CD4-positive, alpha-beta T cell treated with Interleukin-4 for 4 hours (primary cell): ENCODE measurements at places on chromosomes 7 and 10.

DNA sequence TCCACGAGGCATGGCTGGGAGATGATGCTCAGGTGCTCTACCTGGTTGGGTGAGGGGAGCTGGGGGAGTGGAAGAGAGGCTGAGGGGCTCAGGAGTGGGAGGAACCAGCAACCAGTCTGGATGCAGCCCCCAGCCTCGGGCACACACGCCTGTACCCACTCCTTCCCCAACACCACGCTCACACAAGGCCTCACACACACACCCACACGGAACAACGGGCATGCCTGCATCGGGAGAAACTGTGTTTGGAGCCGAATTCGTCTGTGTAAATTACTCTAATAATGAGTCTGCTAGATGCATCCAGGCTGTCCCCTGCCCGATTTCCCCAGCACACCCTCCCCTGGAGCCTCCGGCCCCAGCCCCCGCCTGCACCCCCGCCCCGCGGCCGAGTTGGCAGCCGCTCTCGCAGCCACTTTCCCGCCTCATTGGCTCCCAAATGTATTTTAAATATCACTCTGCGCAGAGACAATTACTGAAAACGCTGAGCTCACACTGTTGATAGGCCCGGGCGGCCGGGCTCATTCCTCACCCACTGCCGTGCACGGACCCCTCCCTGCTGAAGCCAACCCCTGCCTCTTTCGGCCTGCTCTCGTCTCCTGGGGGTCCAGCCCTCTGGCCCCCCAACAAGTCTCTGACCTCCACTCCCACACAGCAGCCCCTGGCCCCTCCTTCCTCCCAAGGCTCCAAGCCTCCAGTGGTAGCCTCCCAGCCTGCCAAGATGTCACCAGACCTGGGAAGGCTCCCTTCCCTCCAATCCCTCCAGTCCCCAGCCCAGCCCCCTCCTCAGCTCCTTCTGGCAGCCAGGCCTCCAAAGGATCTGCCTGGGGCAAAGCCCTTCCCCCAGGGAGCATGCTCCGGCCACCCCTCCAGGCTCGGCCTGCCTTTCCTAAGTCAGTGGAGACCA is 11.1 kb downstream of the H2BK1 start:
- DNase-seq: no peak

DNA sequence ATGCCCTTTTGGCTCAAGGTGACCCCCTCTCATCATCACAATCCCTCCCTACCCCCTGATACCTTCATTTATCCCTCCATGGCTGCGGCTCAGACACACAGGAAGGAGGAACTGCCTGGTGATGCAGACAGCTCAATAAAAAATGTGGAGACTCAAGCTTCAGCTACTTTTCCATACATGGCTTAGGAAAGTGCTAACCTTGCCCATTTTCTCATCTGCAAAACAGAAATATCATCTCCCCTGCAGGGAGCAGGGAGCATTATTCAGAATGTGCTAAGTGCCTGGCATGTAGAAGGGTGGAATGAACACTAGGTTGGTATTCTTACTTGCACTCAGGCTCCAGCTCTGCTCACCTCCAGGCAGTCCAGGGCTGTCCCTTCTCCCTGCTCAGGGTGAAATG is 23.8 kb downstream of the CXCL12 start:
- no peak for DNase-seq

- DNase-seq: no peak
Observed at GRCh38 chr7:157073949-157074624, 63.6 kb upstream of the MNX1 start.

DNA sequence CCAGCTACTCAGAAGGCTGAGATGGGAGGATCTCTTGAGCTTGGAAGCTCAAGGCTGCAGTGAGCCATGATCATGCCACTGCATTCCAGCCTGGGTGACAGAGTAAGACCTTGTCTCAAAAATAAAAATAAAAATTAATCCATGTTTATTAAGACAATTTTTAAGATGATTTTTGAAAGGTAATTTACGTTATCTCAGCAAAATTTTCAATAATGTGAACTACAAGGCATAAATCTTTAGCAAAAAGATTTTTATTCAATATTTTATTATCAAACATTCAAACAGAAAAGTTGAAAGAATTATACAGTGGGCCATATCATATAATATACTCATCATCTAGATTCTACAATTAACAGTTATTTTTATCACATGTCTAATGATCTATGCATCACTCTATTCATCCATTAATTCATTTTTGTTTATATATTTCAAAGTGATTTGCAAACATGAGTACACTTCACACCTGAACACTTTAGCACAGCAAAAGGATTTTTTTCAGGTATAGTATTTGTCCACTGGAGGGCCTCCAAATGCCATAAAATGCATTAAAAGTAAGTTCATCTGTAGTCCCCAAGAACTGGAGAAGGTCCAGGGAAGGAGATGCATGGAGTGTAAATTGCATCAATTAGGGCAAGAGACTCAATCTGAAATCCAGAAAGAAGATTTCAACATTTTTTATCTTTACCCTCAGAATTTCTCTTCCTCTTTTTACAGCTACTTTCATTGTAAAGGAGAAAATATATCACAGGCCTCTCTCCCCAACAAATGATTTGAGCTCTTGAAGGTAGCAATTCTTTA is 38.6 kb upstream of the RSBN1L start:
- peak; percentile 58 for DNase-seq

- DNase-seq: peak; percentile 42
Observed at GRCh38 chr10:9069136-9069535, 1014.6 kb downstream of the GATA3 start.

DNA sequence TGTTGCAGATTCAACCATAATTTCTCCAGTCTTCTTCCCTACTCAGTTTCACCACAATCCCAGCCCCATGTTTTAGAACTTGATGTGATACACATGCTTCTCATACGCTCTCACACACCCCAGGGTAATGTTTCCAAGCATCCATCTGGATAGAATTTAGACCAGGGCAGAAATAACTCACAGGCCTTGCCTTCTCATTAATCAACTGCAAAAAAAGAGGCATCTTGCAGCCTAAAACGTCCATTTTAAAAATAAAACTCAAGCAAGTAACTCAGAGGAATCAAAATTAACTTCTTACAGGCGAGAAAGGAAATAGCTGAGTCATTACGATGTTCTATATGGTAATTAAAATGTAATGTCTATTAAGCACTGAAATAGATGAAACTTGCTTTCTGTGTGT is 127.2 kb upstream of the RSU1 start:
- no peak for DNase-seq

- DNase-seq: no peak
Observed at GRCh38 chr7:27906385-27907091, 166.6 kb downstream of the TAX1BP1 start.

GRCh38 chr7:48350515-48350914 is 179.3 kb downstream of the ABCA13 start:
- no peak for DNase-seq

DNA sequence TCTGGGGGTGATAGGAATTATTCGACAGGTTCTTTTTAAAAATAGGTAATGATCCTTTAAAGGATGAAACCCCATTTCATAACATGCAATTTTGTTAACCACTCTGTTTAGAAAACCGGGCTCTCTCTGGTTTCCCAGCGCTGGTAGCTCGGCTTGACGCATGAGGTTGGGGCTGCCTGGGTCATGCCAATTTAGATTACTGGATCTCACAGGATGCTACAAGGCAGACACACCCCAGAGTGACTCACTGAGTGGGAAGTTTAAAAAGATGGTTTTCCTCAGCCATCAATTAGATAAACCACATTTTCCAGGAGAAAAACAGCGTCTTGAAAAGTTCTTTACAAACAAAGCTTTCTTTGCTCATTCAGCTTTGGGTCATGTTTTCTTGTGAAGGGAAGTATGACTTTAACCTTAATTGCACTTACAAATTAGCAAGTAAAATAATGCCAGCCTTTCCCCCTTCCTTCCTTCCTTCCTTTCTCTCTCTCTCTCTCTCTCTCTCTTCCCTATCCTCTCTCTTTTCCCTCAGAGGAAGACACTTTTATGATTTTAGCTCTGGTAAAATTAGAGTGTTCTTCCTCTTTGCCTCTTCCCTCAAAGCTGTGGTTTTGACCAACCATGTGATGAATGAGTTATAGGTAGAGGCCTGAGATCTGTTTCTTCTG is 99.8 kb downstream of the EPDR1 start:
- DNase-seq: no peak

DNA sequence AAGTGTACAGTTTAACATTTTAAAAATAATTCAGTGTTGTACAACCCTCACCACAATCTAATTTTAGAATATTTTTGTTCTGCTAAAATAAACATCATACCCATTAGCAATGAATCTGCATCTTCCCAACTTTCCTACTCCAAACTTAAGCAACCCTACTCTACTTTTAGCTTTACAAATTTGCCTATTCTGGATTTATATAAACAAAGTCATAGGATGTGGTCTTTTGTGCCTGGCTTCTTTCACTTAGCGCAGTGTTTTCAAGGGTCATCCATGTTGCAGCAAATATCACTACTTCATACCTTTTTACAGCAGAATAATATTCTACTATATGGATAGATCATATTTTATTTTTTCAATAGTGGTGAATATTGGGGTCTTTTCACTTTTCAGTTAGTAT is 18.9 kb downstream of the CALML3 start:
- no peak for DNase-seq

GRCh38 chr10:129524936-129525335 is 57.9 kb downstream of the MGMT start:
- DNase-seq: no peak

DNA sequence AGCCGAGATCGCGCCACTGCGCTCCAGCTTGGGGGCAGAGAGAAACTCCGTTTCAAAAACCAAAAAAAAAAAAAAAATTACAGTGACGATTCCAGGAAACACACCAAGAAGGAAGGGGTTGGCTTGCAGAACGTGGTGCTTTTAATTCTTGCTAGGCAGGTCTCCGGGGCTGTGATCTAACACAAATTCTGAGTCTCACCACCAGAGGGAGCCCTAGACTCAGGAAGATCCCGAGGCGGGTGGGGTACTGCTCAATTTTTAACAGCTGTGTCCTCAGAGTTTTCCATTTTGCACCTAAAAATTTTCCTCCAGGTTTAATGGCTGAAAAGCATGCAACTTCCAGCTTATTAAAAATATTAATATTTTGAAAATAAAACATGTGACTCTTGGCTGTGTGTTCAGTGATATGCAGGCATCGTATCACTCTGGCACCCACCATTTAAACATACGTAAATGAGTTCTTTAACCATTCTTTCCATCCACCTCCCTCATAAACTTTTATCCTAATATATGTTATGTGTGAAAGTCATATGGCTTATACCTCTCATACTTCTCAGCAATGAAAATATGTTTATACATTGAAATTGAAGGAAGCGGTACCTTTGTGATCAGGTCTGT is 26.5 kb upstream of the NUB1 start:
- peak; percentile 81 for DNase-seq

- no peak for DNase-seq
Observed at GRCh38 chr10:96290368-96291133, 13.7 kb upstream of the DNTT start.

DNA sequence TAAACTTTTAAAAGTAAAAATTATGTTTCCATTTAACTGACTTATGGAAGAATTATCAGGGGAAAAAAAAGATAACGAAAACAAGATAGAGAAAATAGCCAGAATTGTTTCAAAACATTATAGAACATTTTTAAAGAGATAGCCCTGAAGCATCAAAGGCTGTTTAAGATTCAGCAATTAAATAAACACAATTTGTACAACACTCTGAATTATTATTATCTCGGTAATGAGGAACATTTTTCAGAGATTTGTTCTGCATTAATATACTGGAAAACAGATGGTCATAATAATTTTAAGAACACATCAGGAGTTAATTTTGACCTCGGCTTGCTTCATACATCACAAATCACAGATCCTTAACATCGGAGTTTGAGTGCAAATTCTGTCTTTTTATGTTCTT is 643.8 kb downstream of the SORCS1 start:
- DNase-seq: no peak

GRCh38 chr10:99926925-99927720 is 82.6 kb downstream of the DNMBP start:
- no peak for DNase-seq

DNA sequence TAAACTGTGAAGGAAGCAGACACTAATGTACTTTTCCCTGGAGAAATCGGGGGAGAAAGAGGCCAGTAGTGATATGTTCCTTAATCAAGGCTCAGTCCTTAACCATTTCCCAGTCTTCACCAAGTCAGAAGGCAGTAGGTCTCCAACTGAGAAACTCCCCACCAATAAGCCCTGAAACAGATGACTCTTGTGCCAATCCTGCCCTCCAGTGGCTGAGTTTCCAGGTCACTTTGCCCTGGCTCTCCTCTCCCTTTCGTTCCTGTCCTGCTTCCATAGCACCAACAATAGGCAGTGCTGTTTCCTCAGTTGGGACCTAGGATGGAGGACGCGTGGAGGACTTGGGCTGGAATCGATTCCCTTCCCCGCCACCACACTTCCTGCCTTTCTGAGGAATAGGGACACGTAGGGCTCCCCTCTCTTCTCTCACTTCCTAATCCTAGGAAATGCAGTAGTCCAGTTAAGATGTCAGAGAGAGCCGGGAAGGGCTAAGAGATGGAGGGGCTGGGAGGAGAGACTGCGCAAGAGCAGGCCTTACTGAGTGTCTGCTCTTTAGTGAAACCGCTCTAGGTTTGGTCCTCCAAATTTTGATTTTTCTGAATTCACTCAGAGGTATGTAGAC is 23.4 kb downstream of the ATOH7 start:
- no peak for DNase-seq

DNA sequence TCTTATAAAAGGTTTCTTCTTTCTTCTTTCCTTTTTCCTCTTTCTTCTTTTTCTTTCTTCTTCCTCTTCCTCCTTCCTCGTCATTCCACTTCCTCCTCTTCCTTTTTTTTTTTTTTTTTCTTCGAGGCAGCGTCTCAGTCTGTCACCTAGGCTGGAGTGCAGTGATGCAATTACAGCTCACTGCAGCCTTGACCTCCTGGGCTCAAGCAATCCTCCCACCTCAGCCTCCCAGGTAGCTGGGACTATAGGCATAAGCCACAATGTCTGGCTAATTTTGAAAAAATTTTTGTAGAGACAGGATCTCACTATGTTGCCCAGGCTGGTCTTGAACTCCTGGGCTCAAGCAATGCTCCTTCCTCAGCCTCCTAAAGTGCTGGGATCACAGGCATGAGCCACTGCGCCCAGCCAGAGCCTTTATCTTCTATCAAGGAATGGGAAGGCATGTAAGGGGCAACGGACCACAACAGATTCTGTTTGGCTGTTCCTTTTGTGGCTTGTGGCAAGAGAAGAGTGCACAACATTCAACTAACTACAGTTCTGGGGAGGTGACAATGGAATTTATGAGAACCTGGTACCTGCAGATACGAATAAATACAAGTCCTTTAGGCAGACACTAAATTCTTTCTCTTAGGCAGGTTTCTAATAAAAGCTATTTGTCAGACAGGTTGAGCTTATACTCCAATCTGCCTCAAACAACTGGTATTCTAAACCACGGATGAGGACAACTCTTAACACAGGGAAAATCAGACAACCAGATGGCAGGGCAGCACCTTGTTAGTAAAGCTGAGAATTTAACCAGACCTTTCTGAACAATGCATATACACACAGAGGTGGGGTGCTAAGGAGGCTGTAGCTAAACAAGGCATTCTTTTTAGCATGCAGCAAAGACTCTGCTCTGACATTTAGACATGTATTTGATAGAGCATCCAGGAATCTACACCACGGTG is 100.3 kb downstream of the DOCK4 start:
- no peak for DNase-seq
